ENCODE measurements at places on chromosomes 7 and 10. TPM values are rescaled to one million over a fixed set of nuclear protein-coding genes. Genes with fewer than 3 reads are reported as not detected.

The ENTPD1 gene
- total RNA-seq, result 1.9 TPM

The EEPD1 gene
- total RNA-seq, result 5.0 TPM

The LRMDA gene
- total RNA-seq, result 2.1 TPM

The ADRB1 gene
- total RNA-seq, result 0.13 TPM

The ZNF735 gene
- not detected for total RNA-seq

The SEMA3E gene
- total RNA-seq, result 0.61 TPM
